ENCODE measurements at places on chromosomes 1 and 21.

- no peak for DNase-seq
Measured at GRCh38 chr21:43585924-43586413, 73.3 kb downstream of the HSF2BP start.

- no peak for DNase-seq
Measured at GRCh38 chr1:72535470-72535869, 253.1 kb upstream of the NEGR1 start.

GRCh38 chr1:238107322-238107721, 216.6 kb upstream of the ZP4 start:
- DNase-seq: no peak

- no peak for DNase-seq
Measured at GRCh38 chr1:177307771-177308170, 137.0 kb downstream of the BRINP2 start.

DNA sequence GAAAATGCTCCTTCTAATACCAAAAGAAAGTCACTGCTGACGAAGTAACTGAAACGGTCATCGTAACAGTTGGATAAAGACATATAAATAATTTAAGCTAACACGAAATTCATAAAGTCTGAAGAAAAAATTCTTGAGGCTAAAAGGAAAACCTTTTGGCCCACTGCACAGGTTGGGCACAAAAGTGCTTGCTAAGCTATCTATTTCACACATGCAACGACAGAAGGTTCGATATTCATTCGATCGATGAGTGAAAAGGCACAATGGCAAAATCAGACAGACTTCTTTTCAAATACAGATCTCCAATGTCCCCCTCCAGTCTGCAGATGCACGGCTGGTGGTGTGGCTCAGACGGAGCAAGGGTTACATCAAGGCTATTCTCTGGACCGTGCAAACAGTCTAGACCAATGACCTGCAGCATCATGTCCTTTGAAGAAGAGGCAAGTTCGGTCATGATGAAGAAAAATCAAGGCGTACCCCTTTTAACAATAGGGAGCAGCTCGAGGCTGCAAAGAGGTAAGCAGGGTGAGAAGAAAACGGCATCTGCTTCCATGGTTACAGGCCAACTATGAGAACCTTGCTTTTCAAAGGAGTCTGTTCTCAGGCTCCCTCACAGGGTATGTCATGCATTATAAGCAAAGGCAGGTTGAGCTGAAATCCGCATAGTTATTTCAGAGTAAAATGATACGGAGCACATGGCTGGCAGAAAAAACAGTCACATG, 579.6 kb downstream of the USP25 start:
- no peak for DNase-seq

- no peak for DNase-seq
Measured at GRCh38 chr1:15985611-15986297, 9.9 kb upstream of the ZBTB17 start.

- DNase-seq: no peak
Measured at GRCh38 chr1:34618381-34618780, 136.5 kb upstream of the GJB5 start.

DNA sequence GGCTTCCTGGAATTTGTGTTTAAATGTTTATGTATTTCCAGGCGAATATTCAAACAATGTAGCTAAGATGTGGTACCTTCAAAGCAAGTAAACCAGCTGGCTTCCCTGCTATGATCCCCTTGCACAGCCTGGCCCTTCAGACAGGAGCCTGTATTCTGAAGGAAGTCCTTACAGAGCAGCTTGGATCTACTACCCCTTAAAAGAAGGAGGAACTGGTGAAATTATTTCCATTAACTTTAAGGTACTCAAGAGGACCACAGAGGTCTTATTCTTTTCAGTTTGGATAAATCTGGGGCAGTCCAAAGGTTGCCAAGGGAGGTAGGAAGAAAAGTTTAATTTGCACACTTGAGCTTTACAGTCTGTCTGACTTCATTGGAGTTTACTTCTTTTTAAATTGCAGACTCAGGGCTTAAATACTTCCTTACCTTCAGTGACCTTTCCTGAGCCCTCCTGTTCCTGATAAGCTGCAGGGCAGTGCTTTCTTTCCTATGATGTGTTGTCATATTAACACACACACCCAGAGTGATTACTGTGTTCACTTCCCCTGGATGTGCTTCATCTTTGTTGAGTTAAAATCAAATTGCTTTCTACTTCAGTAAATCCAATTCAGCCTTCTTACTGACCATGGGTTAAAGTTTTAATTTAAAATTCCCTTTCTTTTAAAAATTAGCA, 40.5 kb downstream of the DISC1 start:
- no peak for DNase-seq

GRCh38 chr1:218636548-218636947, 291.4 kb downstream of the TGFB2 start:
- no peak for DNase-seq

- no peak for DNase-seq
Measured at GRCh38 chr1:77925956-77926355, 37.5 kb downstream of the NEXN start.

GRCh38 chr21:34046917-34047316, 26.5 kb upstream of the MRPS6 start:
- DNase-seq: no peak

- DNase-seq: no peak
Measured at GRCh38 chr1:89690595-89690994, 57.7 kb downstream of the LRRC8C start.

- DNase-seq: no peak
Measured at GRCh38 chr1:174954073-174954460, 45.7 kb upstream of the CACYBP start.

DNA sequence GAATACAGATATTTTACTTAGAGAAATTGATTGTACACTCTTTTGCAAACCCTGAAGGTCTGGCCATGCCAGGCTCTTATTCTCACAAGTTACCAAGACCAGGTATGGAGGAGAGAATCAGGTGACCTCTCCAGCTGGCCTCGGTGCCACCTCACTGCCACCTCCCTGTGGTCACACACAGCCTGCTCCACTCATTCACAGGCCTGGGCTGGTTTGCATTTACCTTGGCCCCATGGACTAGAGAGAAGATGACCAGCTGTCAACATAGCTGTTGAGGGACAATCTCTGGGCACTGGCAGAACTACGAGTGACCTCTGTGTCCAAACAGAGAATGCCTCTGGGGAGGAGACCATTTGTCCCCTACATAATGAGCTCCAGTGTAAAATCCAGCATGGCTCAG, 291.2 kb upstream of the RUNX1 start:
- DNase-seq: no peak

- no peak for DNase-seq
Measured at GRCh38 chr1:167987174-167987573, 50.3 kb upstream of the MPC2 start.

DNA sequence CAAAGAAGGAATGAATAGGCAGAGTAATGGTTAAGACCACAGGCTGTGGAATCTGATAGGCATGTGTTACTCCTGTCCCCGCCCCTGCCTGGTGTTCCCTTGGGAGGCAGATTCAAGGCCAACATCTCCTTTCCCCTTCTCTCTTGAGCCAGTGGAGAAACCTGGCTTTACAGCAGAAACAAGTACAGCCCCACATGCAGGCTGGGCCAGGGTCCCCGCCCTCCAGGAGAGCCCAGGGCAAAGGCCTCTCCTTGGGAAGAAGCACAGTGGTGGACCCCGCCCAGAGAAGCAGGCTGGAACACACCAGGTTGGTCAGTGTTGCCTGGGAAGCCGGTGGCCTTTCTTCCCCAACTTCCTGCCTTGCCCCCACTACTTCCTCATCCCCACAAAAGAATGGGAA, 6.8 kb downstream of the C1orf167 start:
- DNase-seq: no peak

DNA sequence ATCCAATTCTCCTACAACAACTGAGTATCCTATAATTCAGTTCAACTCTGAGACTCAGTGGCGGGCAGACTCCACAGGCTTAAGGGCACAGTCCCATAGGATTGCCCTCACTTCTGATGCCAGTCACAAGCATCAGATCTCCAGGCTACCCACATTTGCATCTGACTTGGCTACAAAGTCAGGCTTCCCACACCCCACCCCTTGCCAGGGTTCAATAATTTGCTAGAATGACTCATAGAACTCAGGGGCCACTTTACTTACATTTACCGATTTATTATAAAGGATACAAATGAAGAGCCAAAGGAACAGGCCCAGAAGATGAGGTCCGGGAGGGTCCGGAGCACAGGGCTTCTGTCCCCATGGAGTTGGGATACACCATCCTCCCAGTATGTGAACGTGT, 36.0 kb upstream of the SLAMF9 start:
- no peak for DNase-seq

DNA sequence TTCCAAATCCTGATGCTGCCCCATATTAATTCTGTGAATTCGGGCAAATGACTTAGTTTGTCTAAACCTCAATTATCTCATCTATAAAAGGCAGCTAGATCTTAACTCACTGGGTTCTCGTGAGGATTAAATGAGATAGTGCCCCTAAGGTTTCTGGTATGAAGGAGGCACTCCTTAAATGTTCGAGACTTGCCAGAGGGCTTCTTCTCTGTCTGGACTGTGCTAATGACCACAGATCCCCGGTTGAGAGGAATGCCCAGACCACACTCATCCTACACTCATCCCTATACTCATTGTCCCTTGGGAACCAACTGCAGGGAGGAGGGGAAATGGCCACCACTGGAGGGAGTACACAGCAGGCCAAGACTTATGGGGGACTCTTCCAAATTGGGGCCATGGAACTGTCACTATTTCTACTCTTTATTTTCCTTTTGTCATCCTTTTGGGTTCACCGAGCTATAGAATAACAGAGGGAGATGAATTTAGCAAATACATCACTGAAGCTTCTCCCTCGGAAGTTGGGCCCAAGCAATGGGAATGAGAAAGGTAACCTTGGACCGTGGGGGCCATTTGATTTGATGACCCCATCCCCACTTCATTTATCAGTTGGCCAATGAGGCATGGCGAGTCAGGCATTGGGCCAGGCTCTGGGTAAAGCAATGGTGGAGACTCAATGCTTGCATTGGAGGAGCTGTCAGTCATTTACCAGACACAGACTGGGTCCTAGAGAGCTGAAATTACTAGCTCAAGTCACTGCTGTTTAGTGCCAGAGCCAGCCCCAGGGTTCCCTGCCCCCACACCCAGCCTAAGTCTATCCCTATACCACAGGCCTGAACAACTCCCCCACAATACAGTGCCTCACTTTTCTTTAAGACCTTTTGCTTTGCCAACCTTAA, 5.1 kb downstream of the ATF3 start:
- DNase-seq: no peak

- DNase-seq: no peak
Measured at GRCh38 chr1:69814926-69815325, 247.2 kb downstream of the LRRC7 start.

DNA sequence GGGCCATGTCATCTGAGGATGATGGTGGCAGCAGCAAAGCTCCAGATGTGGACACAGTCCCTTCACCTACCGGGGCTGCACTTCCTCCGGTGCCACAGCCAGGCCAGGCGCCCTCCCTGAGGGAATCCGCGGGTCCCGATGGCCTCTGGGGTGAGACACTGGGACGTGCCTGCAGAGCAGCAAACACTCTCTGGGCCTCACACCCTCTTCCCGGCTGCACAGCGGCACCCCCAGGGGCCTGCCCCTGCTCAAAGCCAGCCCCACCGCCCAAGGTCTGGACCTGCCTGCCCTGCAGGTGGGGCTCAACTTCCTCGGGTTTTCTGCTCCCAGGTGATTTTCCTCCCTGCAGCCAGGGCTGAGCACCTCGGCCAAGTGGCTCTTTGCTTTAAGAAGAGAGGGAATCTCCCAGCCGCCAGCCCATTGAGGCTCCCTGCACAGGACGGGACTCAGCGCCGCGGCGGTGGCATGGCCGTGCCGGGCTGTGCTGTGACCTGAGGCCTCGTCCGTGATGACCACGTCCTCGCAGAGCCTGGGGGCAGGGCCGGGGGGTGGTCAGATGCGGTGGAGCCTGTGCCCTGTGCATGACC, 21.3 kb upstream of the COL18A1 start:
- no peak for DNase-seq
